Aortic smooth muscle cell (primary cell): ENCODE measurements at places on chromosomes 7 and 10. TPM values are rescaled to one million over a fixed set of nuclear protein-coding genes. Genes with fewer than 3 reads are reported as not detected.

The RSU1 gene
- 69.1 and 102 TPM in 2 replicates for total RNA-seq

The ANKRD61 gene
- total RNA-seq, result 0.12 and 0.26 TPM in 2 replicates

The FAM237B gene
- total RNA-seq, result not detected in 2 replicates

The ADRB1 gene
- total RNA-seq, result not detected in 2 replicates

The CCDC172 gene
- total RNA-seq, result not detected in 2 replicates

The CCL24 gene
- total RNA-seq, result not detected in 2 replicates

The LIPN gene
- not detected in 2 replicates for total RNA-seq

The SLK gene
- 107 and 113 TPM in 2 replicates for total RNA-seq

The PIK3AP1 gene
- under 0.01 and 0.06 TPM in 2 replicates for total RNA-seq

The ZKSCAN1 gene
- total RNA-seq, result 33.3 and 42.2 TPM in 2 replicates

The PAX4 gene
- total RNA-seq, result not detected in 2 replicates
